ENCODE measurements at places on chromosomes 5 and 9.

- DNase-seq: no peak
Observed at GRCh38 chr5:31827867-31828266, 188.9 kb downstream of the PDZD2 start.

GRCh38 chr5:62256161-62257019 is 49.6 kb upstream of the KIF2A start:
- DNase-seq: no peak

GRCh38 chr5:107875833-107876232 is 205.1 kb upstream of the EFNA5 start:
- peak; percentile 91 for DNase-seq

GRCh38 chr5:25181249-25181648 is 536.5 kb upstream of the CDH10 start:
- DNase-seq: no peak
